ENCODE measurements at places on chromosomes 16 and 17. TPM values are rescaled to one million over a fixed set of nuclear protein-coding genes. Genes with fewer than 3 reads are reported as not detected.
A peak's percentile ranks its signal among the peaks of the same experiment; 100 is the strongest.

NQO1 gene
- 8.2 TPM for total RNA-seq

FBXW10 gene
- 0.09 TPM for total RNA-seq

PRCD gene
- 3.9 TPM for total RNA-seq

DNAH17 gene
- 0.35 TPM for total RNA-seq

KRTAP3-2 gene
- 0.18 TPM for total RNA-seq

DLX4 gene
- total RNA-seq = 0.13 TPM

GRCh38 chr16:7350806-7351205 lies 18.2 kb downstream of the RBFOX1 start:
- DNase-seq = no peak

DNA sequence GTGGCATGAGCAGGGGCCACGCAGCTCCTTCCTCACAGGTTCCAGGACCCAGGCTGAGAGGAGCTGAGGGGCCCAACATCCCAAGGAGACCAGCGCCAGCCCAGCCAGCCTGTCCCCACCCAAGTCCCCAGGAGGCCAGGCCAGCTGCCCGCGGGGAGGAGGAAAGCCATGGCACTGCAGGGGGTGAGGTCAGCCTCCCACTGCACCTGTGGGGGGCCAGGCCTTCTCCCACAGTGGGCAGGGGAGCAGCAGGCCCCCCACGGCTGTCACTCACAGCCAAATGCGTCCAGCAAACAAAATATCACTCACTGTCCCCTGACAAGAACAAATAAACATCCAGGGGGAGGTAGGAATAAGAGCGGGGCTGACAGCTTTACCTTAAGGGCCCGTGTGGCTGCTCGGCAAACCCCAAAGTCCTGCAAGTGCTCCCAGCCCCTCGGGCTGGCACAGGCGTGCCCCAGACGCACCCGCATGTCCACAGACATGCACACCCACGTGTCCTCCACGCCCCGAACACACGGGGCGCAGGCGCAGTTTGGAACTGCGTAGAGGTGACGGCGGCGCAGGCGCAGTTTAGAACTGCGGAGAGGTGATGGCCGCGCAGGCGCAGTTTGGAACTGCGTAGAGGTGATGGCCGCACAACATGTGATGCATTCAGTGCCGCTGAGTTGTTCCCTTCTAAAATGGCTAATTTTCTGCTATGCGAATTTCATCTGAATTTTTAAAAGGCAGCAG lies 291.1 kb downstream of the FOXL1 start:
- DNase-seq = no peak

DNA sequence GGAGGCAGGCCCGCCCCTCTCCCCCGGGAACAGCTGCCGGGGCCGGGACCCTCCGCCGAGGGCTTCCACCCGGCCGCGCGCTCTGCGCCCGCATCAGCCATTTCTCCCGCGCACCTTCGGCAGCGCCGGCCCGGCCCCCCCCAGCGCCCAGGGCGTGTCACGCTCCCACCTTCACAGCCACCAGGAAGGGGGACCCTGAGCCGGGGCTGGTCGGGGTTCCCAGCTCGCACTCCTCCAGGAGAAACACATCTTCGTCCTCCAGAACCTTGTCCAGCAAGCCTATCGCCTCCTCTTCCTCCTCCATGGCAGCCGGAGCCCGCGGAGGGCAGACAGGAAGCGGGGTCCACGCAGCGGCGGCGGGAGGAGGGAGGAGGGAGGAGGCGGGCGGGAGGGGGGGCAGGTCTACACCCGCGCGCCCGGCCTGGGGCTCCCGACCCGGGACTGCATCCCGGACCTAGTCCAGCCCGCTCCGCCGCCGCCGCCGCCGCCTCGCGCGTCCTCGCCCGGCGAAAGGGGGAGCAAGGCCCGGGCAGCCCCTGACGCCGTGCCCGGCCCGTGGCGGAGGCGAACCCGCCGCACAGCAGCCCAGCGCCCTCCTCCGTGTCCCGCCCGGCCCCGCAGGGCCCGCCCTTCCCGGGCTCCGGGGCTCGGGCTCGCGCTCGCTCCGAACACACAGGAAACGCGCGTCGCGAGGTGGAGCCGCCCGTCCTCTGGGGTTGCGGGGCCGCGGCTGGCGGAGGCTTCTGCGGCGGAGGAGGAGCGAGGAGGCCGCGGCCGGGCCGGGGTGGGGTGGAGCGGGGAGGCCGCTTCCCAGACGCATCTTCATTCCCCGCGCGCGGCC lies 70.8 kb downstream of the ABR start:
- peak; percentile 83 for DNase-seq

DNA sequence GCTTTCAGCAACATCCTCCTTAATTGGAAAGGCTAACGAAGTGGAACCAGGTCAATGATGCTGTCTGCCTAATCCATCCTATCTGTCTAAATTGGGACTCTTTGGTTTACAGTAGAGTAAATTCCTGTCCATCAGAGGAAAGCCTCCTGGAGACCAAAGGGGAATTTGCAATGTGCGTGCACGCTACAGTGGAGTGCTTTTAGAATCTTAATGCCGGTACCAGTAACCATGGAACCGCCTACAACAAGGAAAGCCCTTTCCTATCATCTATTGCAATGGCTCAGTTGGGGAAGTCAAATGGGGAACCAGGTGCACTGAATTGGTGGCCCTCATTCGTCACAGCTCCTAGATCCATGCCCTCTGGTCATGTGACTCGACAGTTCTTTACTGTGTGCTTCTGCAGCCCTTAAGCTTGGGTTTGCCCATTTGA lies 110.1 kb downstream of the XYLT1 start:
- no peak for DNase-seq

DNA sequence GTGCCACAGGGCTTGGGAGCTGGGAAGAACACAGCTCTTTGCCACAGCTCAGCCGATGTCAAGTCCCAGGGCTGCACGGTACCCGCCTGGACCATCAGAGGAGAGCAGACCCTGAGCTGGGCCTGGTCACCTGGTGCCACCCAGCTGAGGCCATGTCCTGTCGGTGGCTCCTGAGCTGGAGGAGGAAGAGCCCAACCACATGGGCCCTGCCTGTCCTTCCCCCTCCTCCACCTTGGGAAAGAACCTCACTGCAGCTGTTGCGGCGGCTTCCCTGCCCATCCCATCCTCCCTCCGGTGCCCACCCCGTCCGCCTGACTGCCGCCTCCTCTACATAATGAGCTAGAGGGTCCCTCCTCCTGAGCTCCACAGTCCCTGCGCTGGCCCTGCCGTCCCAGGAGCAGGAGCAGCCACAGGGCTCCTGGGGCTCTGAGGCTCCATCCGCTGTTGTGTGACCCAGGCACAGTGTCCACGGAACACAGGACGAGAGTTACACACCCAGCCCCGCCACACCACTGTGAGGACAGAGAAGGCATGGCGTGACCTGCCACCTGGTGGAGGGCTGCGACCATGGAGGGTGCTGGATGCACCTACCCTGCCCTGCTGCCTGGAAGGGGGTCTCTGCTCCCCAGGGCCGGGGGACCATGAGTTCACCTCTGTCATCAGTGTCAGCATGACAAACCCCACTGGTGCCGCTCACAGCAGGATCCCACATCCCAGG lies 21.4 kb upstream of the CHMP6 start:
- DNase-seq = peak; percentile 69

DNA sequence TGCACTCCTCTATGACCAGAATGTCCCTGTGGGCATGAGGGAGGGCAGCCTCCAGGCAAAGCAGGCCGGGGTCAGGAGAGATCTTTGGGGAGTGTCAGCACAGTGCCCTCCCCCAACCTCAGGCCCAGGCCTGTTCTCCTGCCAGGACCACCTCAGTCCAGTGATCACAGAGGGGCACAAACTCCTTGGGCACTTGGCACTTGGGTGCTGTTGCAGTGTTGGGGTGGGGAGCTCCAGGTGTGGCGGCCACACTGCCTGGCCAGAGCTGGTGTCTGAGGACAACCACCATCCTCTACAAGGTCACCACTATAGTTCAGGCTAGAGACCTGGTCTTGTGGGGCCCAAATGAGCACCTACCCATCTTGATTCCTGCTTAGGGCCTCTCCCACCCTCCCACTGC lies 37.2 kb downstream of the SMPD3 start:
- DNase-seq = no peak

GRCh38 chr17:57344261-57344660 lies 87.9 kb downstream of the MSI2 start:
- no peak for DNase-seq

Data from muscle of leg (tissue), 16 donors.